Adipocyte (in vitro differentiated cells): ENCODE measurements at places on chromosomes 11 and 22.
A peak's percentile ranks its signal among the peaks of the same experiment; 100 is the strongest.

GRCh38 chr11:68825571-68825970, 16.1 kb downstream of the CPT1A start:
- no peak for DNase-seq

GRCh38 chr11:76811259-76811658, 28.1 kb downstream of the TSKU start:
- DNase-seq: no peak

- no peak for DNase-seq
These were observed 125.9 kb downstream of the RCN1 start for GRCh38 chr11:32216749-32217148.

- DNase-seq: no peak
These were observed 54.2 kb downstream of the OTOG start for GRCh38 chr11:17601256-17601671.

- DNase-seq: peak; percentile 39
These were observed 33.5 kb downstream of the ETS1 start for GRCh38 chr11:128553662-128554362.

- DNase-seq: no peak
These were observed 19.2 kb upstream of the PGM2L1 start for GRCh38 chr11:74417379-74417804.

- DNase-seq: peak; percentile 50
These were observed 60.9 kb downstream of the SCGB1A1 start for GRCh38 chr11:62479631-62480201.

DNA sequence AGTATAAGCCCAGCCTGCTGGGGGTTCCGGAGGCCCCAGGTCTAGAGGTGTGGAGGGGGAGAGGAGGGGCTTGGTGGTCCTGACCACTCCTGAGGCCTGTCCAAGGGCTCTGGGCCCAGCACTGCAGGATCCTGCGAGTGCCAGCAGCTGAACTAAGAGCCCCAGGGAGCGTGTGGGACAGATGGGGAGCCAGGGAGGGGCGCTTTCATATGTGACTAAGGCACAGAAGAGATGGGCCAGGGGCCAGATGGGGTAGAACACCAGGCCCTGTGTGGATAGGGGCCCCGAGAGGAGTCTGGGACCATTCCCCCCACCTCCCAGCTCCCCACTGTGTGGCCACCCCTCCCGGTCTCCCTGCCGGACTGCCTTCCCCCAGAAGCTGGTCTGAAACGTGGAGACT, 18.4 kb downstream of the MAFF start:
- DNase-seq: no peak

DNA sequence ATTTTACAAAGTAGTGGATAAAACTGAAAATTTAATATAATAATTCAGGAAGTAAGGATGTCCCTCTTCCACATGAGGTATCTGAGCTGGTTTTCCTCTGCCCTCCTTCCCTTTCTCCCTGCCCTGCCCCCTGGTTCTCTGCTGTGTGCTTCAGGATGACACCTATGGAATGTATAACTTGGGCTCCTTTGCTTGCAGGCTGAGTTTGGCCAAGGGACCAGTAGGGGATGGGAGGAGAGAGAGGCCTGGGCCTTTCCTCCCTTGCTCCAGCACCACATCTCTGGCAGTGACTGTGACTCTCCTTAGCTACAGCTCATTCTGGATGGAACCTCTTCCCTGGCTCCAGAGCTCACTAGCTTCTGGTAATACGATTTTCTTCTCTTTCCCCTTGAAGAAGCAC, 10.1 kb downstream of the IRAG1 start:
- no peak for DNase-seq

GRCh38 chr22:43349636-43350035, 6.5 kb upstream of the SCUBE1 start:
- DNase-seq: no peak

DNA sequence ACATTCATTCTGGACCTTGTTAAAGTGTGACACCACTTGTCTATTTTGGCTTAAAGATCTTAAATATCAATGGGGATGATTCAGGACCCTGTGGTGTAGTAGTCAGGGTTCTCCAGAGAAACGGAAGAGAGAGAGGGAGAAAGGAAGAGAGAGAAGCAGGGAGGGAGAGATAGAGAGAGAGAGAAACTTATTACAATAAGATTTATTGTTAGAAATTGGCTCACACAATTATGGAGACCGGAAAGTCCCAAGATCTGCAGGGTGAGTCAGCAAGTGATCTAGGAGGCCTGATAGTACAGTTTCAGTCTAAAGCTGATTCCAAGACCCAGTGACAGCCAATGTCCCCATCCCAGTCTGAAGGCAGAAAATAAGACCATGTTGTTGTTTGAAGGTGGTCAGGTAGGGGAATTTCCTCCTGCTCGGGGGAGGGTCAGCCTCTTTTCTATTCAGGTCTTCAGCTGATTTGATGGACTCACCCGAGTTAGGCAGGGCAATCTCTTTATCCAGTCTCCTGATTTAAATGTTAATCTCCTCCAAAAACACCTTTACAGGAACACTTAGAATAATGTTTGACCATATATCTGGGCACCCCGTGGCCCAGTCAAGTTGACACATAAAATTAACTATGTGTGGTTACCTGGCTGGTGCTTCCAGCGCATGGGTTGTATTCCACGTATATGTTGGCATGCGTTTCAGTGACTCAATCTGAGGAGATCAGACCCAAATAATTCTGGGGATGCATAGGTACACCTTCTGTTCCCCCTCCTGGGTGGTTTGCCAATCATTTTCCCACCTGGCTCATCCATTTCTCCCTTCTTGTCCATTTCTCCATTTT, 1350.5 kb downstream of the TBC1D22A start:
- no peak for DNase-seq

DNA sequence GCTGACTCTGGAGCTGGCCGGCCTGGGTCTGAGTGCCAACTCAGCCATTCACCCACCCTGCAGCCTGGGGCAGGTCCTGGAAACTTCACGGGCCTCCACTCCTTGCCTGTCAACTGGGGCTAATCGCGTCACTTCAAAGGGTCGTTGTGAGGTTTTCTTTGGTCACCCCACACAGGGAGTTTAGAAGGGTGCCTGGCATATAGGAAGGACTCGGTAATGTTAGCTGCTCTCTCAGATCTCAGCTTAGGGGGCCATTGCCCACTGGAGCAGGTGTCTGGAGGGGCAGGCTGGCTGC, 7.3 kb downstream of the INCENP start:
- no peak for DNase-seq

DNA sequence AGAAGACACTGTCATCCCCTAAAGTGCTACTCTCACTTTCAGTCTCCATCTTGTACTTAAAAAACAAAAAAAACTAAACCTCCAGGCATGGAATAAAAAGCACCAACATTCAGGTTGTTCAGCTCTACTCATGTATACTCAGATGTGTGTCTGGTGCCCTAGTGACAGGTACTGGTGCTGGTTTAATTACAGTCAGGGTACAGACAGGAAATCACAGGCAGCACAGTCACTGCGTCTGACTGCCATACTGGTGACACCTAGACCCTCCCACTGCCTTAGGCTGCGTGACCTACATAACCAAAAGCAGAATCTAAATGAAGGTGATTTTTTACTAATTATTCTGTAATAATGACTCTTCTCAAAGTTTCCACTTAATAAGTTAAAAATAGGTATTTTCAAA, at the start of gene ARHGAP32:
ARHGAP32 (minus strand) TSS at position 176 of the 400 bp plus-strand sequence; CDS start at position 49, 127 bp downstream.
- no peak for DNase-seq

DNA sequence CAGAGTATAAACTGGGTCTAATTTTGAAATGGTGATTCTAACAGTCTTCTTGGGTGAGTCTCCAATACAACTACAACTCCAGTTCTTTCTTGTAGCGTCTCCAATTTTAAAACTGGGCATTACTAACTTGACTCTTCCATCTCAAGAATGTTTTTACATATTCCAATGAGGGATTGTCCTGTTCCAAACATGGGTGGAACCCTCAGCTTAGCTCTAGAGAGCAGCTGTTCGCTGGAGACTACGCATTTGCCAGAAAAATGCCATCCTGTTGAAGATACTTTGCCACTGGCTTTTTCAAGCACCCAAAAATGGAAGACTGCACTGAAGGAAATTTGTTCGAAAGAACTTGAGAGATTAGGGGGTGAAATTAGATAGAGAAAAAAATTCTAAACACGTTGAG, 870.0 kb downstream of the NTM start:
- no peak for DNase-seq

DNA sequence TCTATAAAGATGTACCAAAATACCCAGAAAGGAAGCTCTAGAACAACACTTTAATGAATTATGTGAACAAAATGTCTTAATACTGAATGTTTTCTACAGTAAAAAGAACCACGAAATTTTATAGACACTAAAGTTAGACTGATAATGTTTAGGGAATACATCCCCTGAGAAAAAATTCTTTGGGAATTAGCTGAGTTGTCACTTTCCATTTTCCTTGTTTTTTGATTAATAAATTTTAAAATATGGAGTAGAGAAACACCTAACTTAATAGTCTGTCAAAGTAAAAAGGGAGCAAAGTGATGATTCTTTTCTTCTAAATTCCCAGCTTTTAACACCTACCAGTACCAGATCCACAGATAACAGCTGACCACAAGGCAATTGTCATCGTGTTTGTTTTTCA, 23.1 kb upstream of the SCN3B start:
- DNase-seq: no peak

GRCh38 chr11:106879029-106879428, 139.2 kb downstream of the GUCY1A2 start:
- no peak for DNase-seq

DNA sequence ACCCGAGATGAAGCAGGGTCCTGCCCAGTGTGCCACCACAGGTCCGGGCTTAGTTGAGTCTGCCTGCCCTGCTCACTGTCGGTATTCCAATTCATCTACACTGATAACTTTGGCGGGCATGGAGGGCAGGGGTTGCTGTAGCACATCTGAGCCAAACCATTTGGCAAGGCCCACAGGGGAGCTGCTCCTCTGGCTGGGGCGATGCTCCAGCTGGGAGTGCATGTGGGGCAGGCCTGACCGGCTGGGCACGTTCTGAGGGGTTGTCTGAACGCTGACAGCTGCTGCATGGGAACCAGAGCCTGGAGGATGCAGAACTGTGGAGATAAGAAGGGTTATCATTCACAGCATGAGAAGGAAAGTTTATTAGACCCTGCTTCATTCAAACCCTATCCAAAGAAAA, 40.4 kb downstream of the DRG1 start:
- DNase-seq: no peak
